Activated CD4-positive, alpha-beta memory T cell treated with anti-CD3 and anti-CD28 coated beads for 36 hours (primary cell): ENCODE measurements at places on chromosomes 1 and 21. TPM values are rescaled to one million over a fixed set of nuclear protein-coding genes. Genes with fewer than 3 reads are reported as not detected.

GRCh38 chr1:46495778-46496177 lies 6.1 kb downstream of the DMBX1 start:
- no peak for DNase-seq

DNA sequence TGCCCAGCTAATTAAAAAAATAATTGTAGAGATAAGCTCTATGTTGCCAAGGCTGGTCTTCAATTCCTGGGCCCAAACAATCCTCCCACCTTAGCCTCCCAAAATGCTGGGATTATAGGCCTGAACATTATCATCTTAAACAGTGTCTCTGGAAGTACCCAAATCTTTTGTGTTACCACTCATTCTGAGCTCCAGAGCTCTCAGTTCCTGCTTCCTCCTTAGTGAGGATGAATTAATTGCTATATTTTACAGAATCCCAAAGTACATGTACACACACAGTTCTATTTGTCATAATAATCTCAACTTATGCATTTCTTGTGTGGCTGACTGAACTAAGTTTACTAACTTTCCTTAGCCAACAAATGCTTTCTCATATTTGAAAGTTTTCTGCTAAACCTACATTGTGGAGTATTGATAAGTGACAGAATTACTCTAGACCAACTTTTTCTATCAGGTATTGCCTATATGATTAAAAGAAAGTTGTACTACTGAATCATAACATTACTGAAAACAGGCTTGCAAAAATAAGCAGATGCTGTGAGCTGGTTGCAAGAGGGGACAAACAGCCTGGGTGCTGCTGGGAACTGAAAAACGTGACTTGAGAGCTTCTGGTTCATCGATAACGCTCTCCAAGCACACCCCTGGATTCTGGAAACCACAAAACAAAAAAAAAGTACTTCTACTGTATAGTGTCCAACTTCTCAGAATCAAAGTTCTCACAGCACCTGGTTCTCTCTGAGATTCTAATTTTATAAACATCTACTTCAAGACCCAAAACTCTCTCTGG lies 15.3 kb downstream of the VAV3 start:
- peak; percentile 39 for DNase-seq

The CELA2A gene
- not detected for total RNA-seq

The LCA5L gene
- 0.22 TPM for total RNA-seq
